ENCODE measurements at places on chromosomes 1 and 21.

GRCh38 chr1:105210747-105211146 lies 1461.0 kb downstream of the AMY1C start:
- DNase-seq = no peak

DNA sequence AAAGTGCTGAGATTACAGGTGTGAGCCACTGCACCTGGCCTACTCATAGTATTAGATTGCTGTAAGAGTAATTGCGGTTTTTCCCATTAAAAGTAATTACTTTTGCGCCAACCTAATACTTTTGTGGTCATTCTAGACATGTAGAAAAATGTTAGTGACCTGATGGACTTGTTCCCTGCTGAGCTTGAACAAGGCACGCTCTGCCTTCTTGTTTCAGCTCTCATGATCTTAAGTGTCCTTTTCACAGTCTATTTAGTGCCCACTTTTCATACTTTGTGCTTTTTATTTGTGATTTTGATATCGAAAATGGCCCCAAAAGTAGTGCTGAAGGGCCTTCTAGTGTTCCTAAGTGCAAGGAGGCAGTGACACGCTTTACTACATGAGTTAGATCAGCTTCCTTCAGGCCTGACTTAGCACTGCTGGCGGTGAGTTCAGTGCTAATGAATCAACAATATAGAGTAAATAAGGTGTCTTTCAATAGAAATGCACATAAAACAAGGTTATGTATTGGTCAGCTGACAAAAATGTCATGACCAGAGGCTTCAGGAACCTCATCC lies 5.6 kb upstream of the RD3 start:
- DNase-seq = no peak

GRCh38 chr1:178451529-178451928 lies 45.2 kb downstream of the CLEC20A start:
- DNase-seq = no peak

GRCh38 chr1:96478228-96478627 lies 243.4 kb upstream of the PTBP2 start:
- no peak for DNase-seq

Data from activated T-cell treated with anti-CD3 and anti-CD28 coated beads, Interleukin-2, amount 50 U/mL, for 1 hour (primary cell).